Hindlimb muscle (tissue), 1 donor: ENCODE measurements at places on chromosomes 7 and 10.

- DNase-seq, result no peak
Measured at GRCh38 chr7:151186640-151187408, at the start of gene ASB10. Gene ASB10 (minus strand): TSS chr7:151187250. CDS start chr7:151187130, 120 bp downstream.

DNA sequence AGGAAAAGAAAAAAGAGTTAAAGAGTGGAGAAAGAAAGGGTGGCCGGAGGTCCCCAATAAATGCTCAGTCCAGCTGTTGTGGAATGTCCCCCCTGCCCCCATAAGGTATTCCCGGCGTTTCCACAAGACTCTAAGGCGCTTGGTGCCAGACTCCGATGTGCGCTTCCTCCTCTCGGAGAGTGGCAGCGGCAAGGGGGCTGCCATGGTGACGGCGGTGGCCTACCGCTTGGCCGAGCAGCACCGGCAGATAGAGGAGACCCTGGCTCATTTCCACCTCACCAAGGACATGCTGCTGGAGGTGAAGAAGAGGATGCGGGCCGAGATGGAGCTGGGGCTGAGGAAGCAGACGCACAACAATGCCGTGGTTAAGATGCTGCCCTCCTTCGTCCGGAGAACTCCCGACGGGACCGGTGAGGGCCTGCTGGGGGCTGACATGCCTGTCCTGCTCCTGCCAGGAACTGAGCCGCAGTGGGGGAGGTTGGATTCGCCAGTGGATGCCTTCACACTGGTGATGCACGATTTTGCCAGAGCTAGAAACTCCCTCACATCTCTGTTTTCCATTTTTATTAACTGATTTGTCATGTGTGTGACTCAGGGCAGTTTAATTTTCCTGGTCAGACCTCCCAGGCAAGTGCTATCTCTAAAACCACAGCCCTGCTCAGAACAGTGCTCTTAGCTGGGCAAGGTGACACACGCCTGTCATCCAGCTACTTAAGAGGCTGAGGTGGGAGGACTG is 34.2 kb downstream of the TACR2 start:
- DNase-seq, result no peak

DNA sequence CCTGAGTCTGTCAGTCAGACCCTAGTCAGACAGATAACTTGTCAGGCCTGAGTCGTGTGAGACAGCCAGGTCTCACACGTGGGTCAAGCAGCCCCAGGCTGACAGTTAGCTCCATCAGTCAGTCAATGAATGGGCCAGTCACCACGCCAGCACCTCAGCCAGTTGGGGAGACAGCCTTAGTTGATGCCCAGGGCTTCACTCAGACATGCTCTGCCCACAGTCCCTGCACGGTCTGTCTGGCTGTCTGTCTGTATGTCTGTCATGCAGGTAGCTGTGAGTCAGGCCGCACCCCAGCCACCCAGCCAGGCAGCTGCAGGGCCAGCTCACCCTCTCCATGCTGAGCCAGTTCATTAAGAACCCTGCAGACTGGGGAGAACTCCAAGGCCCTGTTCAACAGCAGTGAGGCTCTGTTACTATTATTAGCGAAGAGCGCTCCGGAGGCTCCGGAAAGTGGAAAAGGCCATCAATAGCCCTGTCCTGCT is 141.1 kb upstream of the PCBD1 start:
- no peak for DNase-seq

DNA sequence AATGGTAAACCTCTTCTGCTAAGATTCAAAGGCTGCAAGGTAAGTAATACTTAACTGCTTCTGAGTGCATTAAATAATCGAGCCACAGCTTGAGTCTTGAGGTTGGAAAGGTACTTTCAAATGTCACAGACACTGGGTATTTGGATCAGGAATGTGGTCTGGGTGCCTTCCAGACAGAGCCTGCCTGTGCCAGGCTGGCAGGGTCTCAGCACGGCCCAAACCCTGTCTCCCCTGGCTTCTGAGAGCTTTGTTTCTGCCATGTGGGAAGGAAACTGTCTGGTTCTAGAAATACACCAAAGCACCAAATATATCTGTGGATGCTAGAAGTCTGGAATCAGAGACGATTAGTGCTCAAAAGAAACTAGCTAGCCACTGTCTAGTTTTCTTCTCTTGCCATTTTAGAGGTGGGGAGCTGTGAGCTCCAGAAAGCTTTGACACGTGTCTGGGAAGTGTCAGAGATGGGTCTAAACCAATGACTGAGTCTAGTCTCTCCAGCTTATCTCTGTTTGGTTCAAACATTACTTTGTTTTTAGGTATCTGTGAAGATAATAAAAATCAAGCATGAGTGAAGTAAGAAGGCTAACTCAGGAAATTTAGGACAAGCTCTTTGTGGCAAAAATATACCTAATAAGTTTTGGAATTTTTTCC is 162.8 kb downstream of the CYP26A1 start:
- no peak for DNase-seq

DNA sequence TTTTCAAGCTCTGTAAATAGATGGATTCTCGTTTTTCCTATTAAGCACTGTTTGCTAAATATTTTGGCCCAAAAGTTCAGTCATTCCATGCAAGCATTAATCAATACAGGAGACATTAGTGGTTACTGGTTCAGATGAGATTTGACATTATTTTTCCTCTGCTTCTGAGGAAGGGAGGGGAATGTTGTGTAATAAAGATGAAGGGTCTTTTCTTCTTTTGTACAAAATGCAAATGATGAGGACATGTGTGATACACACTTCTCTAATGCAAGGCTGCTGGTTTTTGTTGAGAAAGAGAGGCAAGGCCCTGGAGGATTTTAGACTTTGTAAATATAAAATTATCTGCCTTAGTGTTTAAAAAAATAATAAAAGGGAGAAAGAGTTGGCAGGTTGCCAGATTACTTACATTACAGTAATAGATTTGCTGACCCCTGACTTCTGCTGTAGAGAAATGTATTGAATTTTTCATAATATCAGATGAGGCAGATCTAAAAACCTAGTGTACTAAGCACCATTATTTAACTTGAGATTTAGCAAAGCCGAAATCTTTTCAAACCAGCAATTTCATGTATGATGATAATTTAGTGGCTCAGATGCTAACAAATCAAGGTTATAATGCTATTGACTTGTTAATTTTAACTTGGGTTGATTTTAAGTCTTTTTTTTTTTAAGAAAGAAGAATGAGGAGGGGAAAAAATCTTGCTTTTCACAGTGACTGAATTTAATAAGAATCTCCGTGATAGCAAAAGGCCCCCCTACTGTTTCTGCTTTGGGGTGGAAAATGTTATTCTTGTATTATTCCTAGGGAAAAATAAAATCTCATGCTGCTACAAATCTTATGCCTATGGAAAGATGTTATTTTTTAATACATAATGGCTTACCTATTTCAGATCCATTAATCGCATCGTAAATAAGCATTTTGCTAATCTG is 180.1 kb downstream of the ARID5B start:
- DNase-seq, result no peak

- no peak for DNase-seq
Measured at GRCh38 chr7:147483634-147484292, 1106.8 kb upstream of the C7orf33 start.

DNA sequence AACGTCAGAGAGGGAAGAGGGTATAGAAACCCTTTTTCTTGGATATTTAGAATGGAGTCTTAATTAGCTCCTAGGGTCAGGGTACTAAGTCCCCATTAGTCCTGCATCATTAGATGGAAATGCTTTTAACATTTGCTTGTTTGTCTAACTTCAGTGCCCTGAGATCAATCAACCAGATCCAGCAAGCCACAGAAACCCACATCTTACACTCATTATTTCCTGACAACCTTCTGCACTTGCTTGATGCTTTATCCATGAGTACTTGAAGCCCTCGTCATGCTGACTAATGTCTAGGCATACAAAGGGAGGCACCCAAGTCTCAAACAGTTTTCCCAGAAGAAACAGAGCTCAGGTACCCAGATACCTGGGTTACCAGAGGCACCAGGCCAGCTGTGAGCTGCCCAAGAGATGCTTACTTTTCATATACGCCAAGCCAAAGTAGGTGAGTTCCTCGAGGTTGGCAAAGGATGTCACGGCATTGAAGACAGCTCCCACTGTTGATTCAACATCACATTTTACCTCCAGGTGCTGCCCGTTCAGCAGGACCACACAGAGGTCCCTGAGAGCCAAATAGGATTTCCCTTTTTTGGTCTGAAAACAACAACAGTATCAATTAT is 42.7 kb downstream of the FRMPD2 start:
- DNase-seq, result no peak

DNA sequence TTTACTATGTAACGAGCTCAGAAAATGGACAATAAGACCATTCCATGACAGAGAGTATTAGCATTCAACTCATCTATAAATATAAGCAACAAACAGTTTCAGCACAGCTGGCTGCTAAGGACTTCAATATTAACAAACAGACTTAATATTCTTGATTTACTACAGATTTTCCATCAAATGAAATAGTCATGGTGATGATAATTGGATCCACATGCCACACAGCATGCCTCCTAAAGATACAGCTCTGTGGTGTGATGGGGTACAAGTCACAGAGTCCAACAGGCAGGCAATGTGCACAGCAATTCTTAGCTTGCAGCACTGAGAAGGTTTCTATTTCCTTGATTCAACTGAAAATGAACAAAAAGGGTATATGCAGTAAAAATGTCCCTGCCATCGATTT is 54.0 kb downstream of the DOCK4 start:
- DNase-seq, result no peak
